ENCODE measurements at places on chromosomes 11 and 22.
A peak's percentile ranks its signal among the peaks of the same experiment; 100 is the strongest.

GRCh38 chr22:23822101-23822671, 16.6 kb downstream of the DERL3 start:
- no peak for DNase-seq

GRCh38 chr11:62547691-62548281, 1.2 kb upstream of the AHNAK start:
- no peak for DNase-seq

DNA sequence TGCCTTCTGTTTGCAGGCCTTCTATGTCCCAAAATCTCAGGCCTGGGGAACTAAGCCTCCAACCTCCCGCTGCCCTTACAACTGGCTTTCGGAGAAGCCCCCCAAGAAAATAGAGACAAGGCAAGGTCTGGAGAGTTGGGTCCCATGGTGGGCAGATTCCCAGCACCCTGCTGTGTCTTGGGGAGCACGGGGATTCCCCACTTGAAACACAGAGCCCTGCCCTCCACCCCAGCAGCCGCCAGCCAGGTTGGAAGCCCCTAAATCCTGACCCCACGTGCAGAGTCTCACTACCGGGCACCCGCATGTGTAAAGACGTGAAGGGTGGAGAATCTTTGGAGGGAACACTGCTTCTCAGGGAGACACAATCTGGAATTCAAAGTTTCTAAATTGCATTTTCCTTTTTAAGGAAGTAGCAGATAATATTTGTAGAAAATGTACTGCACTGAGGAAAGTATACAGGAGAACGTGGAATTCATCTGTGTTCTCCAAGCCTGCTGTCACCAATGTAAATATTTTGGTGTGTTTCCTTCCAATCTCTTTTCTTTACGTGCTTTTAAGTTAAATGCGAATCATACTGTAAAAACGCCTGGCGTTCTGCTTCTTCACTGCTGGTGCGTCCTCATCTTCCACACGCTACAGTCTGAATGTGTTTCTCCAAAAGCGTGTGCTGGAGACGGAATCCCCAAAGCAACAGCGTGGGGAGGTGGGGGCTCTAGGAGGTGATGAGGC, 220.9 kb downstream of the BRD1 start:
- DNase-seq = no peak

- no peak for DNase-seq
Measured at GRCh38 chr11:67644472-67645418, 5.2 kb upstream of the TBX10 start.

DNA sequence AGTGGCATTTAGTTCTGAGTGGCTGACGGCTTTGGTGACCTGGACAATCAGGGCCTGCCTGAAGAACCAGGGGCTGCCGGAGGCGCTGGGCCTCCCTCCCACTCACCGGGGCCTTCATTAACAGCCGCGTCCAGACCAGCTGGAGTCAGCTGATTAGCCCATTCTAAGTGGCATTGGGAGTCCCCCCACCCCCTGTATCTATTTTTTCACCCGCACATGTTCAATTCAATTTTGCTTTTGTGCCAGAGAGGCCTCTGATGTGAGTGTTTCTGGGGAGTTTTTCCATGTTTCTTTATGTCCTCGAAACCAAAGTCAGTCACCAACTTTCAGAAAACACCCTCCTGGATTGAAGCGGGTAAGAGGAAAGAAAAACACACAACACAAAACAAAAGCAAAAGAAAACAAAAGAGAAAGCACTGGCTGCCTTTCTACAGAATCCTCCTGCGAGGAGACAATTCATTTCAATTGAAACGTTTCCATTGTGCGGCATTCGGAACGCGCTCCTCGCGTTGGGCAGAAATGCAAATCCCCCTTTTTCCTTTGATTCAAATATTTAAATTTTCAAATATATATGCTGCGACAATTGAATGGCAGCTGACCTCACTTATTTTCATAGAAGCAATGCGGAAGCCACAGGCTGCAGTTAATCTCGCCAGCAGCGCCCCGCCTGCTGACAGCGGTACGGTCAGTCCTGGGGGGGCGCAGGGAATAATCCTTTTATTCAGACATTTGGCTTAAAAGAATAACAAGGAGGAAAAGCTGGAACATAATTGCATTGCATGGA, 17.7 kb downstream of the CDKN1C start:
- no peak for DNase-seq

GRCh38 chr11:132248580-132248979, 878.2 kb downstream of the NTM start:
- DNase-seq = no peak

DNA sequence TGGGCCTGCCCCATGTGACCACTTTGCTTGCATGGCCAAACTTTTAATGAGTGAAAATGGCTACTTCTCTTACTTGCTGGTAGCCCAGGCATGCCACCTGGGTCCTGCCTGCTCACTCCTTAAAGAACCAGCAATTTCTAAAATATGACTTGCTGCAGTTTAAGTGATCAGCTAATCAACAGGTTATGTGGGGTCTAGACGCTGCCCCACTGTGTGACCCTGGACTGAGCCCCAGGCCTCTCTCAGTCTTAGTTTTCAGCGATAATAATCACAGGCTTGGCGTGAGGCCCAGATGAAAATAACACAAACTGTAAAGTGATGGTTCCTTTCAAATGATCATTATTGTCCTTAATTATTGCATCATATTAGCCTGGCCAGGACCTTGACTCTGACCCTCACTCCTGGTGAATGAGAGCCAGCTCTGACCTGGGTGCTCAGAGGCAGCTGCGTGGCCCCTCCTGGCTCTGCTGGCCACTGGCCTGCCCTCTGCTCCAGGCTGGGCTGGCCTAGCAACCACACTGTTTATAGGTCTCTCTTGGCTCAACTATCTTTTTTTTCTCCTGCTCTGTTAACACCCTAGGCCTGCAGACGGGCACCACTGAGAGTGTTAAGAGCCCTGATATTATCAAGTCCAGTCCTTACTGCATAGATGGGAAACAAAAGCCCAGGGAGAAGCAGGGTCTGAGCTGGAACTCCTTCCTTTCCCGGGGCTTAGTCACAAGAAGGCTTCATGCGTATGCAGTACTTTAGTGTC, 89.7 kb downstream of the RRM1 start:
- DNase-seq = no peak

DNA sequence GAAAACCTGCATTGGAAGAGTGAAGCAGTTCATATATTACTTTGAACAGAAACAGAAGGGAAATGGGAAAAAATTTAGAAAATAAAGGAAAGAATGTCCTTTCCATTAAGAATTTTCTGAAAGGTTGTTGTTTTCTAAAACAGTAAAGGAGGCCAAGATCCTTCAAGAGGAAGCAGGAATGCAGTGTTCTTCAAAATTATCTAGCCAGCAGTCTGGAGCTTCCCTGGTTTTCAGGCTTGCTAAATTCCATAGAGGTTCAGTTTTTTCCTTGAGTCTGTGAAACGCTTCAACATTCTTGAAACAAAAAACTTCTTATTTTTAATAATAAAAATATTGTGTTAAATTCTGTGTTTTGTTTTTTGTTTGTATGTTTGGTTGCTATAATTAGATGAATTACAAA, 189.0 kb upstream of the ANO3 start:
- no peak for DNase-seq

- DNase-seq = no peak
Measured at GRCh38 chr11:101010899-101011298, 118.7 kb downstream of the PGR start.

GRCh38 chr11:11243590-11244469, 109.2 kb downstream of the CSNK2A3 start:
- DNase-seq = no peak

- DNase-seq = no peak
Measured at GRCh38 chr11:29243616-29244015, 773.2 kb downstream of the KCNA4 start.

GRCh38 chr11:47318166-47318565, 34.3 kb downstream of the MYBPC3 start:
- no peak for DNase-seq

- peak; percentile 36 for DNase-seq
Measured at GRCh38 chr22:42116848-42117424, 13.7 kb downstream of the CYP2D6 start.

GRCh38 chr22:11598492-11599440, 3929.2 kb upstream of the OR11H1 start:
- no peak for DNase-seq

- DNase-seq = no peak
Measured at GRCh38 chr11:129987950-129988349, 14.7 kb downstream of the PRDM10 start.

- no peak for DNase-seq
Measured at GRCh38 chr11:130829920-130830511, 86.3 kb downstream of the SNX19 start.

DNA sequence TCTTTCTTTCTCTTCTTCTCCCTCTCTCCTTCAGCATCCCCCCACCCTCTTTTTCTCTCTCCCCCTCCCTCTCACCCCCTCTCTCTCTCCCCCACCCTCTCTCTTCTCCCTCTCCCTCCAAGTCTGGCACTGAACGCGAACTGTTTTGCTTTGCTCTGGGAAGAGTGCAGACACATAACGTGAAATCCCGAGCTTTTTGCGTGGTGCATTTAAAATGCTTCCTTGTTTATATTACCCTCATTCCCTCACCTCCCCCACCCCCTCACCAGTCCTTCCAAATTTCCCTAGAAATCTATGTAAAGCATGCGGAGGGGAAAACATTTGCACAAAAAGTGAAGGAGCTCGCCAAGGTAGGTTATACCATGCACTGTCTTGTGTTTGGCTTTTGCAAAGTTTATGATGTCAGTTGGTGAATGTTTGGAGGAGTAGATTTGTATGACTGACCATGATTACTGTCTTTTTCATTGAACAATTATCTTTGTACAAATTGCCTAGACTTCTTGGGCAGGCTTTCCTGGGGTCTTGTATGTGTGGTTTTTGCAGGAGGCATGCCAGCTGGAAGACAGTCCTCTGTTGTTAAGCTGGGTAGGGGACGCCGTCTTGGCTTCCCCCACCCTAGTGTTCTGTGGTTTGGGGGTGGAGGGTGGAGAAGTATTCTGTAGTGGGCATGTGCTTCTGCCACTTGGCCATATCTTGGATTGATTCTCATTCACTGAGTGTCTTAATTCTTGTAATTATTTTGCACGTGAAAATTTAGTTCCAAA, 123.7 kb upstream of the HSD17B12 start:
- DNase-seq = no peak

DNA sequence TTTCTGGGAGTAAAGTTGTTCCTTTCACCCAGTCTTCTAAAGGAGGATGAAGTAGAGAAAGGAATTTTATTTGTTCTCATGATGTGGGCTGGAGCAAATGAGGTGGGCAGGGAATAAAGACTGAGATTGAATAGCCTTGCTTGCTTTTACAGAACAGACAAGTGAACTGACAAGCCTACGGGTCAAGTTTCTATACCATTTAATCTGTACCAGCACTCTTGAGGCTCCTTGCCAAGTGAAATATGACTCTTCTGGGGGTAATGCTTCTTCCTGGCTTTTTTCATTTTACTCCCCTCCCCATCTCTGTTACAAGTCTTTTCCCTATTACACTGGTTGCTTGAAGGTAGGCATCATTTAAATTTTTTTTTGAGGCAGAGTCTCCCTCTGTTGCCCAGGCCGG, 54.8 kb downstream of the CSTPP1 start:
- no peak for DNase-seq
